Breast epithelium (tissue), 4 donors: ENCODE measurements at places on chromosomes 6 and 20. TPM values are rescaled to one million over a fixed set of nuclear protein-coding genes. Genes with fewer than 3 reads are reported as not detected.

- DNase-seq, result no peak
These were observed 145.4 kb downstream of the TTLL2 start for GRCh38 chr6:167470101-167470835.

DNA sequence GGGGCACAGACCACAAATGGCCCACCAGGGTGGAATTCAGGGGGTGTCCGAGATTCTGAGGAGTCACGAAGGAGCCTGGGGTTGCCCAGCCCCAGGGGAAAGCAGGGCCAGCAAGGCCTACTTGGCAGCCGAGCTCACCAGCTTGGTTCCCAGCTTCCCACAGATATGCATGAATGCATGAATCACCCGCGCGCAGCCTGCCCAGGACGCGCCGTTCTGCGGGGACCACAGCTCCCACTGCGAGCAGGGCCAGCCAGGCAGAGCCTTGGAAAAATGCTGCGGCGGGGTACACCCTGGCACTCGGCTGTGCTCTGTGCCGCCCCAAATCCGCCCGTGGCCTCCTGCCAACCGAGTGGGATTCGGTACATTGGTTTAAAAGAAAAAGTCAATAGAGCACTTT, 211.0 kb downstream of the NFATC2 start:
- no peak for DNase-seq

SLC12A5 gene
- total RNA-seq, result not detected

NKX2-2 gene
- not detected for total RNA-seq

MYLK2 gene
- not detected for total RNA-seq

FANCE gene
- total RNA-seq, result 10.8 TPM
